ENCODE measurements at places on chromosomes 3 and 15.

DNA sequence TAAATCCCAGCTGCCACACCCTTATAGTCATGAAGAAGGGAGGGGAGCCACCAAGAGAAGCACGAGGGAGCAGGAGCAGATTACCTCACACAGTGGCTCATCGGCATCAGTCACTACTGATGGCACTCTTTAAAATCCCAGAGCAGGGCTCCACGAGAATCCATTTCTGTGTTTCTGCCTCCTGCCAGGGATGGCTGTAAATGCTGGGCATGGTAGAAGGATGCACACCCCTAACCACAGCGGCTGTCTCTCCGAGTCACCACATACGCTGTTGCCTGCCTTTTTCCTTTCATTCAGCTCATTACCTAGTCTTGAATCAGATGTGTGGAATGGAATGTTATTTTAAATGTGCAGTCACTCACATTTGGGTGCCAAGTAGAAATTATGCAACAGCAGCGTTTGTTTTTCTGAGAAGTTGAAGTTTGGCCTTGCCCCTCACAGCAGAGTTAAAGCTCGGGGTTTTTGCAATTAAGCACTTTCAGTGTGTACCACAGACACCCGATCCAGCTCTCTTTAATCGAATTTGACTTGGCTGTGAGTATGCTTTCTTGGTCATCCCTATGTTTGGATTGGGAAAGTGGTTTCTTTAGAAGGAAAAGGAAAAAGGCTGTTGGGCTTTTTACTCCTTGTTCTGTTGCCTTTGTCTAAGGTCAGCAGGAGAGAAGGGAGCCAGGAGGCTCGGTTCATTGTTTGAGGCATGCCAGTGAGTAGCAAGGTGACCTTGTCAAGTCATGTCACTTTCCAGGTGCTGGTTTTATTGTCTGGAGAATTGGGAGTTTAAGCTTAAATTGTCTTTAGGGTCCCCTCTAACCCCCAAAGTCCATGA is 284.2 kb upstream of the TPM1 start:
- H3K27ac ChIP-seq, result no peak overlapping the region
- H3K4me3 ChIP-seq, result no peak overlapping the region
- H3K36me3 ChIP-seq, result no peaks in the 10 kb centered on the region
- H3K27me3 ChIP-seq, result no peaks in the 10 kb centered on the region

DNA sequence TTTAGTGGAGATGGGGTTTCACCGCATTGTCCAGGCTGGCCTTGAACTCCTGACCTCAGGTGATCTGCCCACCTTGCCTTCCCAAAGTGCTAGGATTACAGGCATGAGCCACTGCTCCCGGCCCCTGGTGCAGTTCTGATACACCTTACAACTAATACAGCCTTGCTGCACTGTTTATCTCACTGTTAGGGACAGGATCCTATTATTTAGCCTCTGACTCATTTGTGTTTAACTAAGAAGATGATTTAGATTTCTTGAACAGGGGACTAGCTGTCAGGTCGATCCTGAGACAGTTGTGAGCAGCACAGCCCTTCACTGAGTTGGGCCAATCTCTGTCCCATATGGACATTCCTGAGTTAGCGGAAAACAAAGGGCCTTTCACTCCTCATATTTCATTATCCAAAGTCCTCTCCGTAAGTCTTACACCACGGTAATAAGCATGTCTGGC is 19.2 kb downstream of the GYG1 start:
- peaks cover 24% of the 10 kb centered on the region for H3K4me1 ChIP-seq
- H3K4me3 ChIP-seq, result no peak overlapping the region
- H3K27me3 ChIP-seq, result no peaks in the 10 kb centered on the region
- H3K36me3 ChIP-seq, result peaks cover 3% of the 10 kb centered on the region
- DNase-seq, result no peak

- H3K36me3 ChIP-seq, result no peaks in the 10 kb centered on the region
- no peaks in the 10 kb centered on the region for H3K27me3 ChIP-seq
- no peak overlapping the region for H3K27ac ChIP-seq
- no peaks in the 10 kb centered on the region for H3K4me1 ChIP-seq
- no peak overlapping the region for H3K4me3 ChIP-seq
- no peak for DNase-seq
These were observed 434.5 kb upstream of the RGMA start for GRCh38 chr15:93523481-93523880.

DNA sequence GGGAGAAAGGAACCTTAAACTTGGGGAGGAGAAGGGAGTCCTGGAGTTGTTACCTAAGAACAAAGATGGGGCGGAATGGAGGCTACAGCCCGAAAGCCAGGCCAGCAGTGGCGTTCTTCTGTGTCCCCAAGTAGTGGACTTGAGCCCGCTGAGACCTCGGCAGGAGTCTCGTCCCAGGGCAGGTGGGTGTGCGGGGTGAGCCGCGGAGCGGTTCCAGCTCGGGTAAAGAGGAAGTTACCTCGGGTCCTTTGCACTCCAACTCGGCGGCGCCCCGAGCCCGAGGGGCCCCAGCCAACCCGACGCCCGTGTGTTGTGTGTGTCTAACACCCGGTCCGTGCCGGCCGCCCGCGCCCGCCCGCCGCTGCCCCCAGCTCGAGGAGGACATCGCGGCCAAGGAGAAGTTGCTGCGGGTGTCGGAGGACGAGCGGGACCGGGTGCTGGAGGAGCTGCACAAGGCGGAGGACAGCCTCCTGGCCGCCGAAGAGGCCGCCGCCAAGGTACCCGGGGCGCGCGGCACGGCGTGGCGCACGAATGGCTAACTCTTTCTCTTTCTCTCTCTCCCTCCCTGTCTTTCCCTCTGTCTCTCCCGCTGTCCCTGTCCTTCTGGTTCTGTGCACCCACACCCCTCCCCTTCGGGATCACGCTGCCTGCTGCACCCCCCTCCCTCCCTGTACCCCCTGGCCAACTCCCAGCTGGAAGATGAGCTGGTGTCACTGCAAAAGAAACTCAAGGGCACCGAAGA is 959 bp downstream of the TPM1 start:
- DNase-seq, result no peak
- H3K4me1 ChIP-seq, result peaks cover 31% of the 10 kb centered on the region
- no peaks in the 10 kb centered on the region for H3K36me3 ChIP-seq
- peaks cover 53% of the 10 kb centered on the region for H3K27me3 ChIP-seq
- no peak overlapping the region for H3K4me3 ChIP-seq

DNA sequence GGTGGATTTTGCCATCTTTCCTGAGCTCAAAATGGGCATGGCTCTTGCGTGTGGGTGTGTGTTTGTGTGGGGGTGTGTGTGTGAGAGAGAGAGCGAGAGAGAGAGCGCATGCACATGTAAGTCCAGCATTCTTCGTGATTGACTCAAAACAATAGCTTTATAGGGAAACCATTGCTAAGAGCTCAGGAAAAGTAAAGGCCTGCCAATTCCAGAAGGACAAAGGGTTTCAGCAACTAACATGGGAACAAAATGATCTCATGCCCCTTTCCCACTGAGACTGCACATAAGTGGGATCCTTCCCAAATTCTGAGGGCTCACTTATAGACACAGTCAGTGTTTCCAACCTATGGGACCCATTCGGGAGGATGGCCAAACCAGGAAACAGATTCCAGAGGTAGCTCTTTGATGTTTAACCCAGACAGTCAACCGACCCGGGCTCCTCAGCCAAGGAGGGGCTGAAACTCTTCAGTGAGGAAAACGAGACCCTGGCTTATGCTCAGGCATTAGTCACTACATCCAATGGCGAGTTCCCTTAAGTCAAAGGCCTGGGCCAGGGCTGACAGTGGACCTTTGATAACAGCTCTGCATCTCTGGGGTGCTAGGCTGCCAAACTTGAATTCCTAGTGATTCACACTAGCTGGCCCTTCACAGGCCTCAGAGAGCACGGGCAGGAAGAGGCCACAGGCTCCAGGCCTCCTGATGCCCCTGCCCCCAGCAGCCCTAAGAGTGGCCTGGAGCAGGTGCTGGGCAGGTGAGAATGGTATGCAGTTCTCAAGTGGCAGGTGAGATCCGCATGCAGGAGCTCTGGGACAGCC is 305.0 kb upstream of the C2CD4B start:
- no peaks in the 10 kb centered on the region for H3K27me3 ChIP-seq
- no peak overlapping the region for H3K27ac ChIP-seq
- DNase-seq, result no peak
- H3K4me3 ChIP-seq, result no peak overlapping the region

- peak overlapping the region; percentile 95 for H3K4me3 ChIP-seq
- peaks cover 10% of the 10 kb centered on the region for H3K36me3 ChIP-seq
- H3K27me3 ChIP-seq, result no peaks in the 10 kb centered on the region
- DNase-seq, result no peak
These were observed 901 bp downstream of the ICE2 start for GRCh38 chr15:60477916-60478565.

DNA sequence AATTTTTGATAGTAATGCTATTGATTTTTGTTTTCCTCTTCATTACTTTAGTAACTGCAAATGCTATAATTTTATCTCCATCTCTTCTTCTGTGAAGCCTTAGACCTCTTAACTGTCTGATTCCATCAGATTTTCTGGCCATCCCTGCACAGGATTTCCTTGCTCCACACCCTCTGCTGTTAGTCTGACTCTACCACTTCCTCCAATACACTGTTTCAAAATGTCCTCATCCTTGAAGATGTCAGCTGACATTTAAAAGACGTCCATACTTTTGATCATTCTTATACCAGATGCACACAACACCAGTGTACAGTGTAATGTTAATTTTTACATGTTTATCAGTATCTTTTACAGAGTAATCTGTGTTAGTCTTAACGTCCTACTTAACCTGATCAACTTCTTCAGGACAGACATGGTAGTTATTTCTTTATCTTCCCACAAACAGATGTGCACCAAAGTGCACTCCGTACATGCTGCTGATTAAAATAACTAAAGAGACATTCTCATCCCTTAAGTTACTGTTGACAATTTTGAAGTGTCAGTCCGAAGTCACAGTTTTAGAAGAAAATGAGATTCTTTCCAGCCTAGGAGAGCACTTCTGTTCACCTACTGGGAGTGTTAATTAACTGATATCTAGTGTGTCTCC is 102.4 kb upstream of the RASGRP1 start:
- H3K27me3 ChIP-seq, result no peaks in the 10 kb centered on the region
- no peaks in the 10 kb centered on the region for H3K36me3 ChIP-seq

GRCh38 chr15:31458596-31459399 is 132.2 kb downstream of the KLF13 start:
- H3K27ac ChIP-seq, result no peak overlapping the region
- no peaks in the 10 kb centered on the region for H3K36me3 ChIP-seq
- DNase-seq, result no peak
- H3K27me3 ChIP-seq, result no peaks in the 10 kb centered on the region
- no peak overlapping the region for H3K4me3 ChIP-seq
- peaks cover 12% of the 10 kb centered on the region for H3K4me1 ChIP-seq

Measured in T-cell (primary cell).